ENCODE measurements at places on chromosomes 7 and 10.

DNA sequence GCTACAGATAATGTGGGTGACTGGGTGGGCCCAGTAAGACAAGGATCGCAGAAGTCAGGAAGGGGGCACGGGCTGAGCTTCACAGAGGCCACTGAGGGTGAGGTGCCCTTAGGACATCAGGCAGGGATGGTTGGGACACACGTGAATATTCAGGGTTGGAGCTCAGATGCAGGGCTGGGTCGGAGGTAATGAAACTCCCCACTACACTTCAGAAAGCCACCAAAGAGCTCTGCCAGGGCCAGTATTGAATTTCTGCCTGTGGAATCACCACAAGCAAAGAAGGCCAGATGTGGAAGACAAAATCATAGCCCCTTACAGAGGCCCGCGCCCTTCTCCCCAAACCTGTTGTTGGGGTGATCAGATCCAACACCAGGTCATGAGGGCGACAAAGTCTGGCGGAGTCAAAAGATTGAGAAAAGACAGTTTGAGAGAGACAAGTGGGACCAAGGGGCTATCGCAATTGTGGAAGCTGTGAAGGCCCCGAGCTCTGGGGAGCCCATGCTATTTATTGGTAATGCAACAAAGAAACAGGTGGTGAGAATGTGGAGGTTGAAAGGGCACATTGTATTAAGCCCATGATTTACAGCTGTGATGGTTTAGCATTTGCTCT, 42.4 kb downstream of the STRA8 start:
- ATAC-seq: no peak

GRCh38 chr7:157570531-157571200, 233.9 kb downstream of the DNAJB6 start:
- no peak for ATAC-seq

- no peak for ATAC-seq
Measured at GRCh38 chr7:155681663-155682062, 37.2 kb downstream of the RBM33 start.

- peak; percentile 71 for ATAC-seq
Measured at GRCh38 chr10:30422981-30423654, 10.9 kb upstream of the MAP3K8 start.

DNA sequence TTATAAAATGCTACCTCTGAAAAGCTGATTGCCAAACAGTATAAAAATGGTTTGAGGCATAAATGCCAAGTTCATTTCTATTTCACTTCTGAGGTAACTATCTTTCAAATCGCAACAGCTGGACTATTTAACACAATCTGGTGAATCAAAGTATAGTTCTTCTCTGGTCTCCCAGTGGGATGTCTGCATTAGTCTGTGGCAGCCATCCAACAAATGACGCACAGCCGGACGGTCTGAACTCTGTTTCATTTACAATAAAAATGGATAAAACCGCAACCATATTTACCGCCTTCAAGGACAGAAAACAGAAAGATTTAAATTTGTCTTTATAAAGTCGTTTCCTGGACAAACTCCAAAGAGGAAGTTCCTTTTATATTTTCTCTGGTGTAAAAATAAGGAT, 41.9 kb downstream of the ENO4 start:
- ATAC-seq: no peak

DNA sequence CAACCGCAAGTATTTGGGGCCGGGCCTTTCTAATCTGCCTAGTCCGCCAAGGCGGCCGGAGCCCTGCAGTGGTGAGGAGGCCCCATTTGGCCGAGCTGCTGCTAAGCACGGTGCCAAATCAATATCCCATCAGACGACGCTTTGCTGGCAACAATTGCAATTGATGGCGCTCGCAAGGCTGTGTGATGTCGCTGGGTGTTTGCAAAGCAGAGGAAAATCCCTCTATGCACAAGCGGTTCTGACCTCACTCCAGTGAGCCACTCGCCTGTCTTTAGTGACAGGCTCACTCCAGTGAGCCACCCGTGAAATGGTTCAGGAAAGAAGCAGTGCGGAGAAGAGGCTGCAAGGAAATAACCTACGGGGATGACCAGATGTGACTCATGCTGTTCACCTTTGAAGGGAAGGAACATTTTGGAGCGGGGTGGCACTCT, 18.3 kb upstream of the PDE1C start:
- no peak for ATAC-seq

DNA sequence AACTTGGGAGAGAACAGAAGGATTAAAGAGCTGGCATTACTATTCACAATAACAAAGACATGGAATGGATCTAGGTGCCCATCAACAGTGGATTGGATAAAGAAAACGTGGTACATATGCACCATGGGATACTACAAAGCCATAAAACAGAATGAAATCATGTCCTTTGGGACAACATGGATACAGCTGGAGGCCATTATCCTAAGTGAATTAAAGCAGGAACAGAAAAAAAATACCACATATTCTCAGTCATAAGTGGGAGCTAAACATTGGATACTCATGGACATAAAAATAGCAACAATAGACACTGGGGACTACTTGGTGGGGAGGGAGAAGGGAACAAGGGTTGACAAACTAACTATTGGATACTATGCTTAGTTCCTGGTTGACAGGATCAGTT, 133.2 kb upstream of the ITGB1 start:
- no peak for ATAC-seq

DNA sequence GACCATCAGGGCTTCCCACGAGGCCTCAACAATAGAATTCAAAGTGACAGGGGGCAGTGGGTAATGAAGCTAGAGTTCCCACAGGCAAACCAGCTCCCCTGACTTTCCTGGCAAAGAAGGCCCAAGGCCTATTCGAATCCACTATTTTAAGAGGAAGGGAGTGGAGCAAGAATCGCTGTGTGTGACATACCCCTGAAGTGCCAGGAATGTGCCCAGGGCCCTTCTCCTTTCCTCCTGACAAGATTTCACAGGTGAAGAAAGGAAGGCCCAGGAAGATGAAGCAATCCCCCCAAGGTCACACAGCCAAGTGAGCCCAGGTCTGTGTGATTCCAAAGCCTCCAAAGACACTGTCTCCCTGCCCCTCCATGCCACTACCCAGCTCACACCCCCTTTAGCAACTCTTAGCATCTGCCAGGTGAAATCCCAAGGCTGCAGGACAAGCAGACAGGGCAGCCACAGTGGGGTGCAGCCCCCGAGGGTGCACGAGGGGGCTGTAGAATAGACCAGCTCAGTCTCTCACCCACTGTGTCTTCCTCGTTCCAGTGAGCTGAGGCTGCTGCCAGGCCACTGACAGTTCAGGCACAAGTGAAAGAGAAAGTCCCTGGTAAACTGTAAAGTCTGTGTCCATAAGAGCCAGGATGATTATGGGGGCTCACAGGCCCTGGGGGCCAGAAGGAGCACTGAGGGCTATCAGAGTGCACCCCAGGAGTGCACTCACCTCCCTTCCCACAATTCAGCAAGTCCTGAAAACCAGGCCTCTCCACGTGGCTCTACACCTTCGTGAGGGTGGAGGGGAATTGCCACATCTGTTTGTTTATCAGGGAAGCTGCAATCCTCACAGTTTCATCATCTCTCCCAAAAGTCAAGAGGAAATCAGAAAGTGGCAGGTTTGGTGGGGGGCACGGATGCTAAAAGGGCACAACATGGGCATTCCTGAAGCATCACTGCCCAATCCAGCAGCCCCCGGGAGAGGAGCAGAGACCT, 70.8 kb upstream of the ZMIZ1 start:
- no peak for ATAC-seq

DNA sequence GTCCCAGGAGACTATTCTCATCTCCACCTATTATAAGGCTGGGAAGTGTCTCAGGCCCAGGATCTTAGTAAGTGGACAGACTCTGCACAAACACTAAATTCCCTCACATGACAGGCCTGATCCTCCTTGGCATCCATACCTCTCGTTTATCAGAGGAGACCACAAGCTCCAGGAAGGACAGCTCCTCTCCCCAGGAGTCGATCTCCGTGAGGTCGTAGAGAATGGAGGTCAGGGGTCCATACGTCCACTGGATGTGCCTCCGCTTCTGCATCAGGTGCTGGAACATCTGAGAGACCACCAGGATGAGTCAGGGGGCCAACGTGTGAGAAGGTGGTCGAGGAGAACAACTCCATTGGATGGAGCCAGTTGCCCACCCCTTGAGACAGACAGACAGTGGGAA, 5.6 kb downstream of the TRPV5 start:
- no peak for ATAC-seq

GRCh38 chr7:90163534-90163933, 9.3 kb downstream of the STEAP1 start:
- no peak for ATAC-seq

DNA sequence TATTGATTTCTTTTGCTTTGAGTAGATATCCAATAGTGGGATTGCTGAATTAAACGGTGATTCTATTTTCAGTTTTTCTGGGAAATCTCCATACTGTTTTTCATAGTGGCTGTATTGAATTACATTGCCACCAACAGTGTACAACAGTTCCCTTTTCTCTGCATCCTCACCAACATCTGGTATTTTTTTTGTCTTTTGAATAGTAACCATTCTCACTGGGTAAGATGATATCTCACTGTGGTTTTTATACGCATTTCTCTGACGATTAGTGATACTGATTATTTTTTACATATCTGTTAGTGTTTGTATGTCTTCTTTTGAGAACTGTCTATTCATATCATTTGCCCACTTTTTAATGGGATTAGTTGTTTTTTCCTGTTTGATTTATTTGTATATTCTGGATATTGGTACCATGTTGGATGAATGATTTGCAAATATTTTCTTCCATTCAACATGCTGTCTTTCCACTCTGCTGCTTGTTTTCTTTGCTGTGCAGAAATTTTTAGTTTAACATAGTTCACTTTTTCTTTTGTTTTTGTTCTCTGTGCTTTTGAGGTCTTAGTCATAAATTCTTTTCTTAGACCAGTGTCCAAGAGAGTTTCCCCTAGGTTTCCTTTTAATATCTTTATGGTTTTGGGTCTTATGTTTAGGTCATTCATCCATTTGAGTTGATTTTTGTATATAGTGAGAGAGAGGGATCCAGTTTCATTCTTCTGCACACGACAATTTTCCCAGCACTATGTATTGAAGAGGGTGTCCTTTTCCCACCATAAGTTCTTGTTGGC, 584.7 kb downstream of the PHTF2 start:
- no peak for ATAC-seq

- no peak for ATAC-seq
Measured at GRCh38 chr7:97845622-97846203, 26.5 kb downstream of the ASNS start.

- no peak for ATAC-seq
Measured at GRCh38 chr10:111724121-111724520, 459.4 kb downstream of the GPAM start.

GRCh38 chr7:10146271-10146670, 827.4 kb upstream of the PHF14 start:
- ATAC-seq: no peak

DNA sequence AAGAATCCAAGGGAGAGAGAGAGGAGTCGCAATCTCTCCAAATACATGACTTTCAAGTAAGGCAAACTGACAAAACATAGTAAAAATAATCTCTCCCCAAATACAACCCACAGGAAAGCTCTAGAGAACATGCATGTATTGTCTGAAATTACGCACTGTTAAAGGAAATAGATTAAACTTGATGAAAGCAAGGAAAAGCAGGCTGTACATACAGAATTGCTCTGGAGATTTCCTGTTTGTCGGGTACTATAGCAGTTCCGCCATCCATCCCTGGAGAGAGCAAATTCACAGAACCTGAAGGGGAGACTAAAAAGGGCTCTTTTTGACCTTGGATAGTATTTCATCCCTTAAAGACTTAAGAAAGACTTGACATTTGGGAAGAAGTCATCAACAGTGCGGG, 170.2 kb upstream of the BET1 start:
- no peak for ATAC-seq

DNA sequence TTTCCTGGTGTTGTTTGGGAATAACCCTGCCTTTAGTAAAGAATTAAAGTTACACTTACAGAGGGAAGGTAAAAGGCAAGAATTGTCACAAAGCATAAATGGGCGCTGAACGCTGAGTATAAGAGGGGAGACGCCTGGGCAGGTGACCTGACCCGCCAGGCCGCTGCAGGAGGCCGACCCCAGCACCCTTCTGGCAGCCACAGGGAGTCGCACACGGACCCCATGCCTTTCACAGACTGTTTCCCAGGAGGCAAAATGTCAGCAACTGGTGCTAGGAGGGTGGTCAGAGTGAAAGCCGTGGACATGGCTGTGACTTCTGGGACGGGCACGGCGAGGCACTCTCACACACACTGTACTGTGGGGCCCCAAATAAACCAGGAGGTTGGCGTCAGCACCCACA, 288.2 kb downstream of the WDR37 start:
- no peak for ATAC-seq

DNA sequence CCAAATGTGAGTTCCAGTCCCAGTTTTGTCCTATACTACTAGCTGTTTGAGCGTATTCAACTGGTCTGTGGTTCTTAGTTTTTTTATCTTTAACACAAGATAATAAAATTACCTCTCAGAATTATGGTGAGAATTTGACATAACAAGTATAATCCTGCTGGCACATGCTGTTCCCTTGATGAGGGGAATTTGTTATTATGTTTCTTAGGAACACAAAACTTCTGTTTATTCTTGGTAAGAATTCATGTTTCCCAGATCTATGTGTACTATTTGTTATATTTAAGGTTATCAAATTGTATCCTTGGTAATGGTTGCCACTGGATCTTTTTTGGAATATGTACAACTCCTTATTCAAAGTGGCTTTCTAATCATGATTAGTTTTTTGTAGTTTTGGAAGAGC, 335.6 kb downstream of the ADK start:
- ATAC-seq: no peak

DNA sequence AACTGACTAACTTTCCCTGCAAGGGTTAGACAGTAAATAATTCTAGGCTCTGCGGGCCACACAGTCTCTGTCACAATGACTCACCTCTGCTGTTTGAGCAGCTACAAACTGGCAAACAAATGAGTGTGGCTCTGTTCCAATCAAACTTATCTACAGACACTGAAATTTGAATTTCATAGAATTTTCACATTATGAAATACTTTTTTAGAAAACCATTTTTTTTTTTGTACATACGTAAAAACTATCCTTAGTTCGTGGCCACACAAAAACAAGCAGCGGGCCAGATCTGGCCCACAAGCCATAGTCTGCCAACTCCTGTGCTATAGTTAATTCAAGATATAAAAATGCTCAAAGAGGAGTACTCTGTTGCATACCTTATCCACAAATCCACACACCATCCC, 32.6 kb downstream of the PIP4K2A start:
- ATAC-seq: peak; percentile 60

GRCh38 chr7:148719753-148720152, 21.1 kb downstream of the CUL1 start:
- ATAC-seq: no peak

GRCh38 chr10:1954300-1954699, 217.0 kb upstream of the ADARB2 start:
- no peak for ATAC-seq
